GM12892 (cell line): ENCODE measurements at places on chromosomes 5 and 9.

- DNase-seq: no peak
Observed at GRCh38 chr9:134373953-134374300, 47.7 kb downstream of the RXRA start.

DNA sequence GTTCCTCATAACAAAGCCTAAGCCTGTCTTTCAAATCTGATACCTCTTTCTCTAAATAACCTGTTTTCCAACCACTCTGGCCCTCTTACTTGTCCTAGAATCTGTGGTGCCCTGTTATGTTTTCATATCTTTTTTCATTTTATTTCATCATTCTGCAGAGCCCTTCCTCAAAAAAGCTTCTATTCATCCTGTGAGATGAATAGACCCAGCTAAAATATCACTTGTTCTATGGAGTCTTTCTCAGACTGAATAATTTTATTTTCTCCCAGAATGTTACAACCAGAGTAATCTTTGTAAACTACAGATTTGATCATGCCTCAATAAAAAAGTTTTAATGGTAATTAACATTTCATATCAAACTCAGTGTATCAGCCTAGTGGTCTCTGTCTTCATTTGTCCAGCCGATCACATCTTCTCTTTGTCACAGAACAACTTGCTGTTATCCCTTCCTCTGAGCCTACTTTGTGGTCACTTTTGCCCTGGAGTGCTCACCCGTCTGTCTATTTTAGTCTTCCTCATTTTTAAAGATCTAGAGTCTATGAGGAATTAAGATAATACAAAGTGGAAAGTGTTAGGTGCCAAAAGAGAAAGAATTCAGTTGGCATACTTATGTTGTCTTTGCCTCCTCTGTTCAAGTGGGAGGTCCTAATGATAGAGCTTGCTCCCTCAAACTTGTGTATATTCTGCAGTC is 77.8 kb downstream of the ZCCHC7 start:
- DNase-seq: no peak

GRCh38 chr5:61389609-61390008 is 57.6 kb downstream of the ZSWIM6 start:
- no peak for DNase-seq

DNA sequence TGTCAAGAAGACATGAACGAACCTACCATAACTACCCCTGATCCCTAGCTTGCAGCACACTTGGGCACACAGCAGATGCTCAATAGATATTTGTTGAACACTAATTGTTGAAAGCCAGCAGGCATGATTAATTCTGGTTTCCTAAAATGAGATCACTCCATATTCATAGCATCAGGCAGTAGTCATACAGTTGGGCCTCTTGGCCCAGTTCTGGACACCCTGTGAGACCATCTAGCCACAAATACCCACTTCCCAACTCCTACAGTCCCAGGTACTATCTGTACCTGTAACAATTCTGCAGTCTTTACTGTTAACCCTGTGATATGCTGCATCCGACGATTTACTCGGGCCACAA is 24.2 kb downstream of the P4HA2 start:
- DNase-seq: no peak

- DNase-seq: no peak
Observed at GRCh38 chr9:107542411-107543157, 53.0 kb upstream of the KLF4 start.

DNA sequence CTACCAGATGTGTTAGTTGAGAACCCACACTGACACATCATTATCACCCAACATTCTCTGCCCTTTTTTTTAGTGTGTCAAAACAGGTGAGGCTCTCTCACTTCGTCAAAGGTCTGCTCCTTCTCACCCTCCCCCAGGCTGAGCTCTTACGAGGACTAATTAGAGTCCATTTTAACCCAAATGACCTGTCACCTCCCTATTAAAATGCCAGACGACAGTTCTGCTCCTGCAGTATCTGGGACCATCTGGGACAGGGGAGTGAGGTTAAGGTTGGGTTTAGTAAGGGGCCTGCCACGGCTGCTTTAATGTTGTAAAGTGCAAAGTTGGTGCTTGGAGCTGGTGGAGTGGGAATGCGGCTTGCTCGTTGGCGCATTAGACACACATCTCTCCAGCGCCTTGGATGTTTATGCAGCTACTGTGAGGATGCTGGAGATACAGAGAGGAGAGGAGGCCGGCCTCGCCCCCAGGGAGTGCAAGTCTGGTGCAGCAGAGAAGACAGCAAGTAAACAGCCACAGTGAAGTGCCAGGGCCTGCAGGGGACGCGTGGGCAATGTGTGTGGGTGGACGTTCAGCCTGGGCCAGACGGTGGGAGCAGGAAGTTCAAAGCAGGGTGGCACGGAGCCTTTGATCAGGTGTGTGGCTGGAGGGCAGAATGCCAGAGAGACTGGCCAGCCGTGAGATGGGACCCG is 96.2 kb downstream of the C9orf50 start:
- no peak for DNase-seq

- no peak for DNase-seq
Observed at GRCh38 chr5:82068723-82069122, 96.9 kb downstream of the ATG10 start.

GRCh38 chr5:15290953-15291352 is 209.0 kb upstream of the FBXL7 start:
- DNase-seq: no peak
